ENCODE measurements at places on chromosomes 13 and 19. TPM values are rescaled to one million over a fixed set of nuclear protein-coding genes. Genes with fewer than 3 reads are reported as not detected.

Gene ZNF784
- 3.7 TPM for total RNA-seq

Gene CEACAM4
- not detected for total RNA-seq

Gene PLA2G4C
- 9.2 TPM for total RNA-seq

Gene UGGT2
- 0.56 TPM for total RNA-seq

Gene C19orf73
- total RNA-seq, result 2.5 TPM

Gene DHRS12
- total RNA-seq, result 3.9 TPM
